ENCODE measurements at places on chromosomes 11 and 22. TPM values are rescaled to one million over a fixed set of nuclear protein-coding genes. Genes with fewer than 3 reads are reported as not detected.

Gene OR8G5
- not detected for total RNA-seq

Gene ASRGL1
- total RNA-seq, result 11.3 TPM

Gene DGAT2
- total RNA-seq, result 1.9 TPM

Gene THOC5
- 61.3 TPM for total RNA-seq

Gene PLXNB2
- 10.1 TPM for total RNA-seq

Gene GPR137
- total RNA-seq, result 36.5 TPM
